Articular chondrocyte of knee joint (primary cell): ENCODE measurements at places on chromosomes 5 and 9. TPM values are rescaled to one million over a fixed set of nuclear protein-coding genes. Genes with fewer than 3 reads are reported as not detected.

LCP2 gene
- total RNA-seq, result not detected in 2 replicates

ECM2 gene
- 52.8 and 61.9 TPM in 2 replicates for total RNA-seq

HNRNPK gene
- total RNA-seq, result 566 and 621 TPM in 2 replicates

ZNF484 gene
- total RNA-seq, result 17.9 and 24.5 TPM in 2 replicates

OTP gene
- total RNA-seq, result not detected in 2 replicates

ANKRD18A gene
- not detected in 2 replicates for total RNA-seq

RASEF gene
- total RNA-seq, result under 0.01 and 0.11 TPM in 2 replicates
